GM20000 (cell line): ENCODE measurements at places on chromosomes 11 and 22.

- peak; percentile 14 for DNase-seq
Measured at GRCh38 chr11:1307163-1307870, 2.1 kb downstream of the TOLLIP start.

GRCh38 chr11:30488304-30488998 lies 97.7 kb downstream of the MPPED2 start:
- DNase-seq, result no peak

- DNase-seq, result no peak
Measured at GRCh38 chr11:93166194-93166593, 31.6 kb downstream of the SLC36A4 start.

DNA sequence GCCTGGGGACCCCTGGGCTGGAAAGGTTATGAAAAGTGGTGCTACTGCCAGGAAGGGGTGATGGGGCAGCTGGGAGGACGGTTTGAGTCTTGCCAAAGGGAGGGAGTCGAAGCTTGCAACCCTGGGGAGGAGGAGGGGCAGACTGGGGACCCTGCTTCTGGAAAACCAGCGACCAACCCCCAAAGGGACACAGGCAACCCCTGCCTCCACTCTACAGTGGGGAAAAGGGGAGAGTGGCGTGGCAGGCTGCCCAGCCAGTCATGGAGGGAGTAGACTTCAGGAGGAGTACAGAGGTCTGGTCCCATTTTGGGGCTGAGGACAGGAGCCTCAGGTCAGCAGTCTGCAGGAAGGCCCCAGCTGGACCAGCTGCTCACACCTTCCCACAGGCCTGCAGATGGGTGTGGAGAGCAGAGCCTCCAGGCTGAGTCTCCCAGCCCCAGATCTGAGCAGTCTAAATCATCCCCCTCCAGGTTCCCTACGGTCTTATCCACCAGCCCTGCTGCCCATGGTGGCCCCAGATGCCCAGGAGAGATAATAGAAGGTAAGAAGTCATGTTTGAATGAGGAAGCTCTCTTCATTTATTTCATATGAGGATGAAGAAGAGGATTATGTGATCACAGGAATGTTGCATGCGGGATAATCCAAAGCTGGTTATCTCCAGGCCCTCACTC lies 3.3 kb downstream of the DDT start:
- no peak for DNase-seq

GRCh38 chr22:32814285-32814860 lies 12.9 kb downstream of the TIMP3 start:
- no peak for DNase-seq

DNA sequence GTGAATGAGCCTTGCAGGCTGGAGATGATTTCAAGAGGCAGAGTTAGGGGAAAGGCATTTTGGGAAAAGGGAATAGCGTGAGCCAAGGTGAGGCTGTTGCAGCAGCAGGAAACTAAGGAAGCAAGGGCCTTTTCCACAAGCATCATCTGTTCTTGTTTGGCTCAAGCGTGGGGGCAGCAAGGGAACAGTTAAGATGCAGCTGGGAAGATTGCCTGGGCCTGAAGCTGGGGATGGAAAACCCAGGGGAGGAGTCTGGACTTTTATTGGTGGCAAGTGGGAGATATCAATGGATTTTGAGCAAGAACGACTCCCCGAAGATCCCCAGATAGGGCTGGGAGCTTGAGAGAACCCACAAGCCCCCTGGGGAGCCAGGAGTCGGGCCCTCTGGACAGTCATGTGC lies 27.3 kb upstream of the PICK1 start:
- DNase-seq, result no peak

DNA sequence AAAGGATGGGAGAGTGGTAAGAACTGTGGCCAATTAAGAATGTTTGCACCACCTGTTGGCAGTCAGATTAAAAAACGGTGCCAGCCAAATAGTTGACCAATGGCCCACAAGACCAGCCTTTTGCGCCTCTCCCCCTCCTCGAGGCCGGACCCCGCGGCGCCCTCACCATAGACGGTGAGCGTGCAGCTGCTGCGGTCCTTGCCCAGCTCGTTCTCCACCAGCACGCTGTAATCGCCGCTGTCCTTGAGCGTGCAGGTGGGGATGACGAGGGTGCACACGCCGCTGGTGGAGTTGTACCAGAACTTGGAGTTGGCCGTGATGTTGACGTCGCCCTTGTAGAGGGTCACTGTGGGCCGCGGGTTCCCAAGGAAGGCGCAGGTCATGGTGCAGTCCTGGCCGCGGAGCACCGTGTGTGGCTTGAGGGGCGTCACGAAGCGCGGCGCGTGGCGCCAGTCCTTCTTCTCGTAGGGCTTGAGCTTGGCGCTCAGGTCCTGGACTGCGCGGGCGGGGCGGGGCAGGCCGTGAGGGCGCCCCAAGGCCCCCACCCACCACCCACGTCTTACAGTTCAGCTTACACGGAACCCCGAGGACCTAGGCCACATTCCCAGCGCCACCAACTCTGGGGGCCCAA lies 7.2 kb downstream of the TMEM86A start:
- no peak for DNase-seq

DNA sequence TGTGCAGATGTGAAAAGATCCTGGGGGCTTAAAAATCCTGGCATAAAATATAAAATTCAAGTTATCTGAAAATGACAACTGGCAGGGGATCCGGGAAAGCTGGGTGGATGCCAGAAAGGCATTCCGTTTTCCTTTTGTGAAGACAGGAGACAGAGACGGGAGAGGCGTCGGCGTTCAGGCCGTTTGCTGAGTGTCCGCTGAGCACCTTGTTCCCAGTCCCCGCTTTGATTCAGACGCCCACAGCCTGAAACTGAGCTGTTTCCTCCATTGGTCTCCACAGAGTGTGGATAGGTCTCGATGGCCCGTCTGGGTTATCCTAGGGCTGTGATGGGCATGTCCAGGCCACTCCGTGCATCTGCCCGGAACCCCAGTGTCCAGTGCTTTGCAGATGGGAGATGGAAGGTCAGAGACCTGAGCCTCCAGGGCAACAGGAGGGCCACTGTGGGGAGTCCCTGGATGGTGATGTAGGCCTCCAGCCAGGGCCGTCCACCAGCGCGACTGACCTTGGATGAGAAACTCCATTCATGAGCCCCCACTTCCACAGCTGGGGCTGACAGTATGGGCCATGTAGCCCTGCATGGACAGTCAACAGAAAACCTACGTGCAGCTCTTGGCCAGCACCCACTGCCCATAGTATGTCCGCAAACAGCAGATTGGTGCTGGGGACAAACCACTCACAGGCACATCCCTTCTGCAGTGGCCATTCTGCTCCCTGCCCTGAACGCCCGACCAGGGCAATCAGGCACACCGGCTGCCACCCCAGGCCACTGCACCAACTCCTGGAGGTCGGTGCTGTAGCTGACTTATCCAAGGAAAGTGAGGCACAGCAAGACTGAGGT lies 11.6 kb downstream of the MRGPRF start:
- no peak for DNase-seq

DNA sequence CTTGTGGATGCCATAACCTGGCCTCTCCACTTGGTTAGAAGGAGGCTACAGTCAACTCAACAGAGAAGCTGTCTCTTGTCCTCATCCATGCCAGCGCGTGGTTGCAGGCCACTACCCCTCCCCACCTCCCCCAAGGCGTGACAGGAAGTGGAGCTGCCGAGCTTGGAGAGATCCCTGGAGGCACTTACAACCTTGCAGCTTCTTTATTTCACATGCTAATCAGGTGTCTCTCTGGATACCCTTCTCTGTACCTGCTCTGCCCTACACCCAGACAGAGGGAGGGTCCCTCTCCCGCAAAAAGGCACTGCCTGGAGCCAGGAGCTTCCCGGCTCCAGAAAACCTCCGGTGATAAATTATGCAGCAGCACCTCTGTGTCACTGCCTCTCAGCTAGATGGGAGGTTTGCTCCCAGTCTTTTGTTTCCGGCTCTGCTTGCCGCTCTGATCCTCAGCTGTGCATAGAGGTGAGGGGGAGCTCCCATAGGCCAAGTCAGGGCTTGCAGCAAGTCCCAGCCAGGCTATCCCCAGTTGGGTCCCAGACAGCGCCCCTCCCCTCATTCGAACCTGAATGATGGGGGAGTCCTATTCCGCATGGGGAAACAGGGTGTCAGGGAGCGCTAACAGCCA lies 5.7 kb downstream of the LRP4 start:
- no peak for DNase-seq

- DNase-seq, result no peak
Measured at GRCh38 chr11:8011371-8011770, 24.2 kb downstream of the EIF3F start.

- no peak for DNase-seq
Measured at GRCh38 chr11:61442616-61443015, 12.7 kb downstream of the SDHAF2 start.

GRCh38 chr22:17835256-17835655 lies 61.0 kb upstream of the BID start:
- no peak for DNase-seq

GRCh38 chr11:66264914-66265313 lies 3.5 kb upstream of the RAB1B start:
- no peak for DNase-seq

DNA sequence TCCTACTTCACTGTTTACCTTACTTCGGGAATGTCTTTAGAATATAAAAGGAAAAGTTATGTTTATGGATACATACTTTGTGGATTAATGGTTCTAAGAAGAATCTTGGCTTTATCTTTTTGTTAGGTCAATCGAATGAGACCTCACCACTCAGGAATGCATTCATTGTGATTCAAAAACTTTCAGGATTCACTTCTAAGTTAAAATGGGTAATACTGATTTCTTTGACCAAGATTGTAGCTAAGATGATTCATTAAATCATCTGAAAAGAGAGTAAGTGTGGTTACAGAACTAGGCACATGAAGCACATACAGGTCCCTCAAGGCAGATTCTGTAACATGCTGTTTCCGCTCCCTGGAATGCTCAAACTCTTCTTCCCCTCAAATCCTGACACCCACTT lies 716.4 kb downstream of the KCNA4 start:
- DNase-seq, result no peak

- DNase-seq, result peak; percentile 49
Measured at GRCh38 chr11:32706985-32707741, 87.3 kb downstream of the CCDC73 start.

DNA sequence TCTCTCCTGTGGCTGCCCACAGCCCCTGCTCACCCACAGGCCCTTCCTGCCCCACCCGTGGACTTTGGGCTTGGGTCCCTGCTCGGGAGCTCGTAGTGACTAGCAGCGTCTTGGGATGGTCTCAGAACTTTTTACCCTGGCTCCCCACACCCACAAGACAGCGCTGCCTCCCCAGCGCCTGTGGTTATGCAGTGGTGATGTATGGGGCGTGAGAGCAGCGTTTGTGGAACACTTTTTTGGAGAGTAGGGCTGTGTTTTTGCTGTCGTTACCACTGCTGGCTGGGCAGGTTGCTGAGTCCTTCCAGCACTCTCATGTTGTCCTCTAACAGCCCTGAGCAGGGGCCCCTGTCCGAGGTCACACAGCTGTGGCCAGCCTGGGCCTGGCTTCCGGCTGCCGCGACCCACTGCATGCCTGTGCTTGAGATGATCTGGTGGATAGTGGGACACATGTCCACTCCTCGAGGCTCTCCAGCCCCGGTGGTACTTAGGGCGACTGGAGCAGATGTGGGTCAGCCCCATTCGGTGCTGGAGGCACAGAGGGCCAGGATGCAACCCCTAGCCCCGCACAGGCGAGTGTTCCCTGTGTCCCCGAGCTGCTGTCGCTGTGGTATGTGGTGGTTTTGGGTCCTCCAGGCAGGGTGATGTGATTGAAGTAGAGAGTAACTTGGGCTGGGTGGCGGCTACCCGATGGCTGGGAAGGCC lies 7.1 kb upstream of the GRAMD4 start:
- DNase-seq, result no peak
